ENCODE measurements at places on chromosomes 1 and 21.
A peak's percentile ranks its signal among the peaks of the same experiment; 100 is the strongest.

GRCh38 chr1:6275826-6276782 is 15.2 kb upstream of the GPR153 start:
- H3K4me1 ChIP-seq, result peaks cover 40% of the 10 kb centered on the region
- peak overlapping the region; percentile 51 for H3K4me3 ChIP-seq
- no peaks in the 10 kb centered on the region for H3K27me3 ChIP-seq
- no peak for DNase-seq

- no peak for DNase-seq
- no peak overlapping the region for H3K27ac ChIP-seq
- no peak overlapping the region for H3K4me3 ChIP-seq
- peaks cover 10% of the 10 kb centered on the region for H3K4me1 ChIP-seq
Observed at GRCh38 chr21:25813917-25814316, 79.1 kb downstream of the GABPA start.

DNA sequence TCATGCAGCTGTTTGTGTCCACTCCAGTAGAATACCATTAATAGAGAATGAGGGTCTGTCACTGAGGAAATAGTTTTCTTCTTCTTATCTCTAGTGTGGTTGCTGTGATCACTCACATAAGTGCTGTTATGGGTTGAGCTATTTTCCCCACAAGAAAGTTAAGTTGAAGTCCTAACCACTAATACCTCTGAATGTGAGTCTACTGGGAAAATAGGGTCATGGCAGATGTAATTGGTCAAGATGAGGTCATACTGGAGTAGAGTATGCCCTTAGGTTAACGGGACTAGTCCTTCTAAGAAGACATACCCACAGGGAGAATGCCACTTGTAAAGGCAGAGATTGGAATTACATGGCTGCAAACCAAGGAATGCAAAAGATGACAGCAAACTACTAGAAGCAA is 70.5 kb upstream of the COL24A1 start:
- H3K4me1 ChIP-seq, result no peaks in the 10 kb centered on the region
- no peaks in the 10 kb centered on the region for H3K36me3 ChIP-seq
- no peak overlapping the region for H3K4me3 ChIP-seq

GRCh38 chr1:206703661-206704060 is 19.0 kb downstream of the MAPKAPK2 start:
- DNase-seq, result no peak
- H3K4me3 ChIP-seq, result no peak overlapping the region
- peaks cover 61% of the 10 kb centered on the region for H3K4me1 ChIP-seq
- no peaks in the 10 kb centered on the region for H3K27me3 ChIP-seq
- H3K27ac ChIP-seq, result no peak overlapping the region

GRCh38 chr1:223133306-223133823 is 9.7 kb downstream of the TLR5 start:
- H3K27me3 ChIP-seq, result peaks cover 42% of the 10 kb centered on the region
- H3K4me3 ChIP-seq, result peak overlapping the region; percentile 88
- H3K36me3 ChIP-seq, result no peaks in the 10 kb centered on the region
- H3K4me1 ChIP-seq, result peaks cover 28% of the 10 kb centered on the region

GRCh38 chr1:201468501-201468843 is 516 bp downstream of the PHLDA3 start:
- peak overlapping the region; percentile 92 for H3K27ac ChIP-seq
- H3K4me1 ChIP-seq, result peaks cover 27% of the 10 kb centered on the region
- H3K4me3 ChIP-seq, result peak overlapping the region; percentile 96
- no peak for DNase-seq
- H3K36me3 ChIP-seq, result peaks cover 12% of the 10 kb centered on the region
- H3K27me3 ChIP-seq, result peaks cover 14% of the 10 kb centered on the region

DNA sequence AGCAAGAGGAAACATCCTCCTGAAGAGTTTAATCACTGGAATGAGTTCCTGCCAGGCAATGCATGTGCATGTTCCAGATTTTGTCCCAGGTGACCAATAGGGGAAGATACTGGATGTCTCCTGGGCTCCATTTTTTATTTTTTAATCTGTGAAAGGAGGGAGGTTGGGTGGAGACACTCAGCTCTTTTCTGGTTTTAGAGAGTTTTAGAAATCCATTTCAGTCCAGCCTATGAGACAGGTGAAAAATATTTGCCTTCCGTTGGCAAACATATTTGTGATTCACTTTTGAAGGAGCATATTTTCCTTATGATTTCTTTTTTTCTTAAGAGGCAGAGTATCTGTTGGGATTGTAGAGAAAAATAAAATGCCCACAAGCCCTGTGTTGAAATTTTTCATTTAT is 70.7 kb downstream of the ABCA4 start:
- no peaks in the 10 kb centered on the region for H3K27me3 ChIP-seq
- H3K27ac ChIP-seq, result peak overlapping the region; percentile 22
- H3K4me3 ChIP-seq, result peak overlapping the region; percentile 28
- H3K4me1 ChIP-seq, result peaks cover 28% of the 10 kb centered on the region

GRCh38 chr21:23743821-23744220 is 1863.5 kb downstream of the MRPL39 start:
- no peaks in the 10 kb centered on the region for H3K27me3 ChIP-seq
- no peak overlapping the region for H3K27ac ChIP-seq
- no peak overlapping the region for H3K4me3 ChIP-seq
- H3K36me3 ChIP-seq, result no peaks in the 10 kb centered on the region

- no peaks in the 10 kb centered on the region for H3K36me3 ChIP-seq
- DNase-seq, result no peak
- no peaks in the 10 kb centered on the region for H3K27me3 ChIP-seq
Observed at GRCh38 chr1:192252776-192253175, 64.0 kb upstream of the RGS21 start.

- peaks cover 4% of the 10 kb centered on the region for H3K27me3 ChIP-seq
- H3K4me3 ChIP-seq, result no peak overlapping the region
- no peak for DNase-seq
- no peak overlapping the region for H3K27ac ChIP-seq
- no peaks in the 10 kb centered on the region for H3K36me3 ChIP-seq
Observed at GRCh38 chr1:60875138-60875537, 207.2 kb upstream of the NFIA start.

DNA sequence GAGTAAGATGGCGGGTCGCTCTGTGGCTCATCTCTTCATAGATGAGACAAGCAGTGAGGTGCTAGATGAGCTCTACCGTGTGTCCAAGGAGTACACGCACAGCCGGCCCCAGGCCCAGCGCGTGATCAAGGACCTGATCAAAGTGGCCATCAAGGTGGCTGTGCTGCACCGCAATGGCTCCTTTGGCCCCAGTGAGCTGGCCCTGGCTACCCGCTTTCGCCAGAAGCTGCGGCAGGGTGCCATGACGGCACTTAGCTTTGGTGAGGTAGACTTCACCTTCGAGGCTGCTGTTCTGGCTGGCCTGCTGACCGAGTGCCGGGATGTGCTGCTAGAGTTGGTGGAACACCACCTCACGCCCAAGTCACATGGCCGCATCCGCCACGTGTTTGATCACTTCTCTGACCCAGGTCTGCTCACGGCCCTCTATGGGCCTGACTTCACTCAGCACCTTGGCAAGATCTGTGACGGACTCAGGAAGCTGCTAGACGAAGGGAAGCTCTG is 2.4 kb downstream of the TNFAIP8L2 start:
- DNase-seq, result no peak

GRCh38 chr1:212034516-212035122 is 738 bp downstream of the INTS7 start:
- peaks cover 9% of the 10 kb centered on the region for H3K36me3 ChIP-seq
- peaks cover 31% of the 10 kb centered on the region for H3K4me1 ChIP-seq
- H3K4me3 ChIP-seq, result peak overlapping the region; percentile 99
- no peak for DNase-seq

GRCh38 chr1:161915051-161915503 is 108.6 kb downstream of the OLFML2B start:
- DNase-seq, result no peak
- peaks cover 4% of the 10 kb centered on the region for H3K4me1 ChIP-seq
- peaks cover 8% of the 10 kb centered on the region for H3K36me3 ChIP-seq
- H3K27me3 ChIP-seq, result no peaks in the 10 kb centered on the region

DNA sequence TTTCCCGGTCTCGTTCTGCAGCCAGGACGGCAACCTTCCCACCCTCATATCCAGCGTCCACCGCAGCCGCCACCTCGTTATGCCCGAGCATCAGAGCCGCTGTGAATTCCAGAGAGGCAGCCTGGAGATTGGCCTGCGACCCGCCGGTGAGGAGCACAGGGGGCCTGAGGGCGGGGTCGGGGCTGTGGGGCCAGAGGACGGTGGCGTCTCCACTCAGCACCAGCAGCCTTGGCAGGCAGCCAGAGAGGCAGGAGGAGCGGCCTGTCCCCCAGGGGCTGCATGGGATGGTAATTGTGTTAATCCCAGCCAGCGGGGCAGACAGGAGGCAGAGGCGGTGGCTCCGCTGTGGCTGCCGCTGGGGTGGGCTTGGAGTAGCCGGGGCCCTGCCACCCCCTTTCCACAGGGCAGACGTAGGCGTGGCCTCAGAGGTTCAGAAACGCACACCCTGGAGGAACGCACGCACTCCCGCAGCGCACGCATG is 12.1 kb downstream of the SAMD11 start:
- H3K36me3 ChIP-seq, result no peaks in the 10 kb centered on the region
- H3K27me3 ChIP-seq, result peaks cover 35% of the 10 kb centered on the region
- DNase-seq, result peak; percentile 86
- H3K27ac ChIP-seq, result no peak overlapping the region
- peaks cover 21% of the 10 kb centered on the region for H3K4me1 ChIP-seq

DNA sequence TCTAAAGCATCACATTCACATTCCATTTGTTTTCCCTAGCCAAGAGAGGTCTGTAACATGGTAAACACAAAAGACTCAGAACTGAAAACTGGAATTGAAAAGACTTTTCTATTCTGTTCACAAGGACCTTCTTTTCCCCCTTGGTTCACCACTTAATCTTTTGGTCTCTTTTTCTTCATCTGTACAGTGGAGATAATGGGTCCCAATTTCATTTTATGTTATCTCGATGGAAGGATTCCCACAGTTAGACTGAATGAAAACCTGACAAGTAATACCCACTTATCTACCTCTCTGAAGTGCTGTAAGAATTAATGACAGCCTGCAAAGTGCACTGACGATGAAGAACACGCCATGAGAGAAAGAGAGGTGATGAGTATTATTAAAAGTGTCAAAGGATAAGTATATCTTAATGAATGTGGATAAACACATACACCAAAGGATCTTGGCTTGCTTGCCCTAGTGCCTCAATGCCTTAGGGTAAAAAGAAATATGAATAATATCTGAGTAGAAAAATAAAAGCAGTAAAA is 71.5 kb downstream of the CYYR1 start:
- H3K36me3 ChIP-seq, result peaks cover 9% of the 10 kb centered on the region
- no peak for DNase-seq
- H3K4me1 ChIP-seq, result peaks cover 4% of the 10 kb centered on the region
- no peak overlapping the region for H3K4me3 ChIP-seq
- H3K27me3 ChIP-seq, result peaks cover 4% of the 10 kb centered on the region

Measured in type B pancreatic cell (in vitro differentiated cells).